Skin of body (tissue), 3 donors: ENCODE measurements at places on chromosomes 6 and 20. TPM values are rescaled to one million over a fixed set of nuclear protein-coding genes. Genes with fewer than 3 reads are reported as not detected.

GRCh38 chr6:97812940-97813339, 529.9 kb upstream of the MMS22L start:
- no peak for DNase-seq

The FILIP1 gene
- total RNA-seq: 7.9 TPM

GRCh38 chr6:38572186-38572813, 67.4 kb downstream of the BTBD9 start:
- DNase-seq: no peak

The EDN3 gene
- total RNA-seq: 12.4 TPM

- DNase-seq: no peak
Observed at GRCh38 chr6:17280138-17280537, 1.0 kb upstream of the RBM24 start.

- no peak for DNase-seq
Observed at GRCh38 chr6:15282334-15282733, 36.5 kb downstream of the JARID2 start.

The CTCFL gene
- total RNA-seq: 0.10 TPM

The GINM1 gene
- total RNA-seq: 45.3 TPM

- no peak for DNase-seq
Observed at GRCh38 chr20:2680046-2680445, 12.5 kb upstream of the EBF4 start.

GRCh38 chr20:16063881-16064280, 509.4 kb downstream of the KIF16B start:
- peak; percentile 11 for DNase-seq

DNA sequence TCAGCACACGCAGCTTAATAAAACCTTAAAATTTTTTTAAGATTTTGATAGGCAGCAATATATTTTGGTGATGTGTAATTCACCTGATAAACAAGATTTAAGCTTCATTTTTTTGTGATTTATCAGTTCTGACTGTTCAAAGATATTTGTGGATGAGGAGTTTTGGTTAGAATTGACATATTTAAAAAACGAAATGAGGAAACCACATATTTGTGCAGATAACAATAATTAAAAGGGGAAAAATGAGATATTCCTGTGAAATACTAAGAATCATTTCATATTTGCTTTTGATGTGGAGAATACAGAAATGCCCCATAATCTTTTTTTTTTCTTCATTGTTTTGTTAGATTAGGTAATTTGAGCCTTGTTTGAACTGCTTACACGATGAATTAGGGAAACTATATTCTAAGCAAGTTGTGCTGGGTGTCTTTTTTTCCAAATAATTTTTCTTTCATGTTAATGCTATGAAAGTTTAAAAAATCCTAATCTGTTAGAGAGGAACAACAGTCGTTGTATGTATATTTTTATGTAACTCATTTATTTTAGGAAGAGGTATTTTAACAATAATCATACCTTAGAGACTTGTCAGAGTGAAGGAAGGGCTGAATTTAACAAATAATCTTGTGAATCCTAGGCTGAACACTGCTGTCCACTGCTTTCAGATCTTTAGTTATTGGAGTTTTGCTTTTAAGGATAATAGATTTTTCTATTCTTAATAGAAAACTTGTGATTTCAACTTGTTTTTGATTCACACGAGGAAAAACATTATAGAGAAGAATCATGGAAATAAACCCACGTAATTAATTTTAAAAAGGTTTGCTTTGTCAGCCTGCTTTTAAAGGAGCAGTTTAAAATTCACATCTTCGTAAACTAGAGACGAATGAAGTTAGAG, 4.0 kb downstream of the ARID1B start:
- DNase-seq: no peak

The SLC35F1 gene
- total RNA-seq: 3.1 TPM
